ENCODE measurements at places on chromosomes 6 and 20. TPM values are rescaled to one million over a fixed set of nuclear protein-coding genes. Genes with fewer than 3 reads are reported as not detected.

SMIM28 gene
- total RNA-seq: not detected

DNA sequence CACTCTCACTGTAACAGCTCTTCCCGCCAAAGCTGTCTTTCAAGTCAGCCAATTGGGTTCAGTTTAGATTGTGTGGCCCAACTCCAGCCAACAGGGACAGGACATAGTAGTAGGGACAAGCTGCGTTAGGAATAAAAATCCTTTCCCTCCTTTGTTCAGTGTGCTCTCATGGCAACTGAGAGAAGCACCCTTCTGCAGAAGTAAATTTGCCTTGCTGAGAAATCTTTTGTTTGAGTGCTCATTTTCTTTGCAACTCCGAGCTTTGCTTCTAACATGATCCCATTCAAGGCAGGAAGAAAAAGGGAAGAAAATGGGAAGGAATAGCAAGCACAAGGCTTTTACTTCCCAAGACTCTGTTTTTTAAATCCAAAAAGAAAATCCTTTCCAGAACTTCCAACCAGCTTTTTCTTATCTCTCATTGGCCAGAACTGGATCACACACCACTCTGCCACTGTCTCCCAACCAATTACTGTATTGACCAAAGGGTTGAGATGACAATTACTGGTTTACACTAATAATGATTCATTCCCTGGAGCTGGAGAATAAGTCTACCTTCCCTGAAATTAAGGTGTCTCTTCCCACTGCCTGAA, 52.7 kb downstream of the STX11 start:
- no peak overlapping the region for H3K27ac ChIP-seq
- no peaks in the 10 kb centered on the region for H3K36me3 ChIP-seq
- DNase-seq: no peak

DNA sequence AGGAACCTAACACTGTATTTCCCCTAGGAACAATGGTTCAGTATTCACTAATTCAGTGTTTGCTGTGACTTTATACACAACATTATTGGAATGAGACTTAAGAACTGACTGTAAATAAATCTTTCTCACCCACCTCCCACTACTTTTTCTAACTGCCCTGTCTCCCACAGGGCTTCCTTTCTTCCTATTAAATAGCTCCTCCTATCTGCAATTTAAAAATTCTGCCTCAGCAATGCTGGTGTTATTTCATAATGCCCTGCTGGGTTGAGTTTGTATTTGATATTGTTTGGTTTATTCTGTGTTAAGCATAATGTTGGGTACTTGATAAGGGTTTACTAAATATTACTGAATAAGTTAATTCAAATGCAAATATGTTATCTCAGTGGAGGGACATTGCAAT, 573.1 kb upstream of the RNF217 start:
- H3K36me3 ChIP-seq: no peaks in the 10 kb centered on the region
- H3K4me3 ChIP-seq: no peak overlapping the region
- no peaks in the 10 kb centered on the region for H3K27me3 ChIP-seq
- DNase-seq: no peak
- no peak overlapping the region for H3K27ac ChIP-seq
- H3K4me1 ChIP-seq: peaks cover 2% of the 10 kb centered on the region

DNA sequence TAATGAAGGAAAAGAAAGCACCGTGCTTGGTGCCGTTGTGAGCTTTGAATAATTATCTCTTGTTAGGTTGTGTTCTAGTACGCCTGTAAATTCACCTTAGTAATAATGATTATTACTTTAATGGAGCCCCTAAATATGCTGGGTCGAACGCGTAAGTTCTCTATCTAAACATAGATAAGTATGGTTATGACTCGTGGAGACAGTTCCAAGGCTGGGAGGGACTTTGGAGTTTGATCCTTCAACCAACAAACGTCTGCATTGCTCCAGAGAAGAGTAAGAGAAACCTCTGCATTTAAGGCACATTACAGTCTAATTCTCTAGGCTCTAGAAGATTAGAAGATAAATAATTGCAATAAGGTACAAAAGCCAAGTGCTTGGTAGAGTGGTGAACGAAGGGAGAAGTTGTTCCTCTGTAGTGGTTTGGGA, 514 bp downstream of the ACOT13 start:
- H3K27ac ChIP-seq: peak overlapping the region; percentile 82
- H3K4me3 ChIP-seq: peak overlapping the region; percentile 99
- no peak for DNase-seq
- peaks cover 5% of the 10 kb centered on the region for H3K4me1 ChIP-seq
- H3K36me3 ChIP-seq: peaks cover 8% of the 10 kb centered on the region

DNA sequence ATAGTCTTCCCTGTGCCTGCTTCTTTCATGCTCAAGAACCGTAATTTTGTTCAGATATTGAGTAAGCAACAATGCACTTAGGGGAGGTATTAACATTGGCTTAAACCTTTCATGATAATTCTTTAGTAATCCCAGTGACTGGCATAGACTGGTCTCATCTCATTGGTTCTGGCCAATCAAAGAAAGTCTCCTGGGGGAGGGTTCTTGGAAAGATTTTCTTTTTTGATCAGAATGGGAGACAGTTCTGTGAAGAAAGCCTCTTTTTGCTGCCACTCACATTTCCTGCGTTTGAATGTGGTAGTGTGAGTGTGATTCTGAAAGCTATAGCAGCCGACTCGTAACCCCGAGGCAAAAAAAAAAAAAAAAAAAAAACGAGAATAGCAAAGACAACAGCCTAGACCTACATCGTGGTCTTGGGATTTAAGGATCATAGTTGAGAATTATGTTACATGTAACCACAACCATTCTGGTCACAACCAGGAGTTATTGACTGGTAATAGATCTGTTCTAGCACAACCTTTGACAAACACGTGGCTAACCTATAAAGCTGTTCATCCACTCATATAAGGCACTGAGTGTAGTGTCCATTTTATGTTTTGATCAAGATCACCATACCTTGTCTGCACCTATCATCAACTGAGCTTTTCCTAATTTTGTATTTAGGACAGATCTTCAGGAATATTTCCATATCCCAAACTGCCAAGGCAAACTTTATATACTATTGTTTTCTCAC, 15.1 kb upstream of the TMEM217 start:
- H3K27ac ChIP-seq: no peak overlapping the region
- H3K27me3 ChIP-seq: no peaks in the 10 kb centered on the region
- no peaks in the 10 kb centered on the region for H3K36me3 ChIP-seq
- no peak overlapping the region for H3K4me3 ChIP-seq
- no peaks in the 10 kb centered on the region for H3K4me1 ChIP-seq

GRCh38 chr20:40493549-40493948, 195.5 kb downstream of the MAFB start:
- no peaks in the 10 kb centered on the region for H3K4me1 ChIP-seq
- H3K36me3 ChIP-seq: no peaks in the 10 kb centered on the region
- H3K27me3 ChIP-seq: no peaks in the 10 kb centered on the region
- H3K4me3 ChIP-seq: no peak overlapping the region
- no peak overlapping the region for H3K27ac ChIP-seq

- H3K27ac ChIP-seq: no peak overlapping the region
- no peaks in the 10 kb centered on the region for H3K4me1 ChIP-seq
- no peaks in the 10 kb centered on the region for H3K36me3 ChIP-seq
Observed at GRCh38 chr6:157644043-157644810, 178.8 kb upstream of the SNX9 start.

TRIM40 gene
- not detected for total RNA-seq

GRCh38 chr6:164744301-164744700, 565.1 kb downstream of the C6orf118 start:
- no peaks in the 10 kb centered on the region for H3K4me1 ChIP-seq
- DNase-seq: no peak
- no peaks in the 10 kb centered on the region for H3K27me3 ChIP-seq
- H3K4me3 ChIP-seq: no peak overlapping the region
- no peaks in the 10 kb centered on the region for H3K36me3 ChIP-seq

DNA sequence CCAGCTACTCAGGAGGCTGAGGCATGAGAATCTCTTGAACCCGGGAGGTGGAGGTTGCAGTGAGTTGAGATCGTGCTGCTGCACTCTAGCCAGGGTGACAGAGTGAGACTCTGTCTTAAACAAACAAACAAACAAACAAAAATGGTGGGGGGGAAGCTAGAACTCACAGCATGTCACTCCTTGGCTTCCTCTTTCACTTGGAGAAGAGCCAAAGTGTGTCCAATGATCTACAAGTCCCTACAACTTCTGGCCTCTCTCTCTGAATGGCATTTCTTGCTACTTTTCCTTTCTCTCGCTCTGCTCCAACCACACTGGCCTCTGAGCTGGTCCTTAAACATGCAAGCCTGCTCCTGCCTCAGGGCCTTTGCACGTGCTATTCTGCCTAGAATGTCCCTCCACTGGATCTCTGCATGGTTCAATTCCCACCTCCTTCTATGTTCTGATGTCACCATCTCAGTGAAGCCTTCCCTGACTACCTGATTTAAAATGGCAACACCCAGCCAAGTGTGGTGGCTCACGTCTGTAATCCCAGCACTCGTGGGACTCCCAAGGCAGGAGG, 8.1 kb downstream of the TLDC2 start:
- no peak for DNase-seq
- H3K36me3 ChIP-seq: no peaks in the 10 kb centered on the region
- H3K4me3 ChIP-seq: no peak overlapping the region
- no peaks in the 10 kb centered on the region for H3K27me3 ChIP-seq
- peaks cover 8% of the 10 kb centered on the region for H3K4me1 ChIP-seq
- no peak overlapping the region for H3K27ac ChIP-seq

DNA sequence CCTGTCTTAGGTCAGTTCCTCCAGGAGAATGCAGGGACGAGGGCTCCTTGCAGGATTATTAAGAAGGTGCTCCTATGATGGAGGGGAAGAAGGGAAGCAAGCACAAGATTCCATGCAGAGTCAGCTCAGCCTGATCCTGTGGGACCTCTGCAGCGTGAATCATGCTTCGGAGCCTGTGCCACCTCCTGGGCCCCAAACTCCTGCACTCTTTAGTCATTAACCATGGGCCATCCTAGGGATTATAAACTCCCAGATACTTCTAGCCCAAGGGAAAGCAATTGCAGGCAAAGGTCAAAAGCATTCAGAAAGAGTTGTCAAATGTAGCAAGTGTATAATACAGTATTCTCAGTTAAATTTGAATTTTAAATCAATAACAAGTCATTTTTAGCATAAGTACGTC, 208.7 kb upstream of the PMEPA1 start:
- no peaks in the 10 kb centered on the region for H3K36me3 ChIP-seq
- no peaks in the 10 kb centered on the region for H3K27me3 ChIP-seq
- no peaks in the 10 kb centered on the region for H3K4me1 ChIP-seq
- no peak for DNase-seq

GRCh38 chr6:71080133-71080532, 123.3 kb upstream of the B3GAT2 start:
- no peak overlapping the region for H3K27ac ChIP-seq
- no peaks in the 10 kb centered on the region for H3K4me1 ChIP-seq
- DNase-seq: no peak
- H3K27me3 ChIP-seq: no peaks in the 10 kb centered on the region
- H3K4me3 ChIP-seq: no peak overlapping the region

GRCh38 chr6:168127384-168127868, 48.4 kb upstream of the FRMD1 start:
- H3K4me3 ChIP-seq: no peak overlapping the region
- H3K27me3 ChIP-seq: peaks cover 7% of the 10 kb centered on the region
- H3K36me3 ChIP-seq: no peaks in the 10 kb centered on the region

PM20D2 gene
- total RNA-seq: 7.6 TPM

- DNase-seq: no peak
- no peaks in the 10 kb centered on the region for H3K36me3 ChIP-seq
- H3K4me3 ChIP-seq: no peak overlapping the region
Observed at GRCh38 chr6:156880913-156881312, 103.7 kb downstream of the ARID1B start.

GRCh38 chr6:51019806-51020205, 201.1 kb downstream of the TFAP2B start:
- H3K4me1 ChIP-seq: no peaks in the 10 kb centered on the region
- H3K27me3 ChIP-seq: no peaks in the 10 kb centered on the region
- H3K27ac ChIP-seq: no peak overlapping the region
- no peak for DNase-seq
- no peaks in the 10 kb centered on the region for H3K36me3 ChIP-seq

GRCh38 chr20:62918147-62918546, 8.2 kb downstream of the DIDO1 start:
- no peaks in the 10 kb centered on the region for H3K36me3 ChIP-seq
- no peak overlapping the region for H3K27ac ChIP-seq
- H3K27me3 ChIP-seq: no peaks in the 10 kb centered on the region
- no peak overlapping the region for H3K4me3 ChIP-seq
- peaks cover 41% of the 10 kb centered on the region for H3K4me1 ChIP-seq

DNA sequence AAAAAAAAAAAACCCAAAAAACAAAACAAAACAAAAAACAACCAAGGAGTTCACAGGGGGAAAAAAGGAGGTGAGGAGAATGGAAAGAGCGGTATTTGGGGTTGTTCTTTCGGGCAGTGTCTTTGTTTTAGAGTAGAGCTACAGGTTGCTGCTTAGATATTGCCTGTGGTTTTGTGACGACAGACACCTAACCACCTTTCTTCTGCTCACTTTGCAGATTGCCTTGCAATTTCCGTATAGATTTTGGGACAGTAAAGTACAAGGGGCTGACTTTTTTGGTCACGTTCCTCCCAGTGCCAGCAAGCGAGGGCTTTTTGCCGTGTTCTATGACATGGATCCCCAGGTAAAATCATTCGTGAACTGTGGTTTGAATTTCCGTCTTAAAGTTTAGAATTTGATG, 50.9 kb downstream of the DEK start:
- H3K4me3 ChIP-seq: no peak overlapping the region
- H3K27ac ChIP-seq: no peak overlapping the region
- no peaks in the 10 kb centered on the region for H3K36me3 ChIP-seq
- H3K27me3 ChIP-seq: no peaks in the 10 kb centered on the region
- DNase-seq: no peak

ALDH8A1 gene
- not detected for total RNA-seq

- H3K27me3 ChIP-seq: no peaks in the 10 kb centered on the region
- no peaks in the 10 kb centered on the region for H3K4me1 ChIP-seq
- no peaks in the 10 kb centered on the region for H3K36me3 ChIP-seq
- no peak overlapping the region for H3K27ac ChIP-seq
- H3K4me3 ChIP-seq: no peak overlapping the region
Observed at GRCh38 chr6:132651062-132651461, 7.9 kb downstream of the TAAR1 start.

GRCh38 chr20:25389858-25390537, 637 bp downstream of the ABHD12 start:
- no peak for DNase-seq
- H3K27me3 ChIP-seq: no peaks in the 10 kb centered on the region
- peak overlapping the region; percentile 54 for H3K4me3 ChIP-seq
- H3K36me3 ChIP-seq: no peaks in the 10 kb centered on the region

DNA sequence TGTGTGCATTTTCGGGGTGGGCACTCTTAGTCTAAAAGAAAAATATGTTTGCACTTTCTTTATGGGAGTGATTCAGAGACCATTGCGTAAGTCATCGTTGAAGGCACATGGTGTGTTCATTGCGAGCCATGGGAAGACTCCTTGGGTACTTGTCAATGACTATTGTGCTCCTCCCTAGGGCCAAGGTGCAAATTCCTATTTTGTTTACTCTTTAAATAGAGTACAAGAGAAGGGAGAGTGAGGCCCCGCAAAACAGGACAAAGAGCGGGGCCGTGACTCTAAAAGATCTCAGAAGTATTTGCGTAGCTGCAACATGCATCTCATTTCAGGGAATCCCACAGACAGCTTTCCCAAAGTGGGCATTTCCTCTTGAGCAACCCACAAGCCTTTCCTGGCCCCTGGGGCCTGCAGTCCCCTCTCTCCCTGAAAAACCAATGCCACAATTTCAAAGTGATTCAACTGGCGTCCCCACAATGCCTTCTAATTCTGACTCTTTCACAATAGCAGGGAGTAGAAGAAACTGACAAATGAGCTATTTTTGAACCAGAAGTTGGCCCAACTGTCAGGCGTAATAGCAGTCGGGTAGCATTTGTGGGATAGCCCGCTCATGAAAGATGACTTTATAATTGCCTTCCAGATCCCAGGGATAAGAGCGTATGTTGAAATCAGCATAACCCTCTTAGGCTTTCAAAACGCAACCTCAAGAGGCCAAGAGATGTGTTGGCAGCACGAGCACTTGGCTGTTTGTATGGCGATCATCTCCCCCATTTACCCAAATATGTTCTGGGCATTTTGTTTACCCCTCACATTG, 277.9 kb upstream of the BMP2 start:
- no peak overlapping the region for H3K4me3 ChIP-seq
- no peak for DNase-seq
- H3K4me1 ChIP-seq: no peaks in the 10 kb centered on the region
- no peak overlapping the region for H3K27ac ChIP-seq
